ENCODE measurements at places on chromosomes 16 and 17. TPM values are rescaled to one million over a fixed set of nuclear protein-coding genes. Genes with fewer than 3 reads are reported as not detected.

GRCh38 chr17:44402564-44403172 lies 13.2 kb upstream of the ITGA2B start:
- no peak for DNase-seq

DNA sequence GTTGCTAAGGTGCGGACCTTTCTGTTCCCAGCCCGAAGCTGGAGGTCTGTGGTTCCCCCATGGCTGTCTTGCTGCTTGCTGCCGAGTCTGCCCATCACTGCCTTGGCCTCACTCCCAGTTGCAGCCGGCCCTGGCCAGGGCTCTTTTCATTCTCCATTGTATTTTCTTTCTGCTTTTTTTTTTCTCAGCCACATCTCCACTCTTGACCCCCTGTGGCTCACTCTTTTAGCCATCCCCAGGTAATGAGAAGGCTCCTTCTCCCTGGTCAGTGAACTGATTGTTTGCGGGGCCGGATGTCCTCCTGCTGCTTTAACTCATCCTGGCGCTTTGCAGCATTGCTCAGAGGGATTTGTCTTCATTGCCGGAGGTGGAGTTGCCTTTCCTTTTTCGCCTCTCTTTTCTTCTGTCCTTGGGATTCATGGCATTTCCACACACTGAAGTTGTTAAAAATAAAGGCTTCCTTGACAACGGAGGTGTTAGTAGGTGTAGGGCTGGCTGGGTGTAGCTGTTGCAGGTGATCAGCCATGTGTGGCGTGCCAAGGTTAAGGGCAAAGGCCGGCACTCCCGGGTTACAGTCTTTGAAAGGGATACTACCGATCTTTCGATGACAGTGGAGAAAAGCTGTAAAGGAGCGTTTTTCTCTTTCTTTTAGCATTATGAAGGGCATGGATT lies 34.1 kb downstream of the MAP2K6 start:
- no peak for DNase-seq

Gene RAB40B
- 9.4 TPM for total RNA-seq

GRCh38 chr16:28161626-28162025 lies 50.1 kb downstream of the XPO6 start:
- no peak for DNase-seq

Gene PLCG2
- 34.2 TPM for total RNA-seq

- DNase-seq: no peak
Measured at GRCh38 chr16:57192146-57192545, 6.0 kb downstream of the RSPRY1 start.

- DNase-seq: no peak
Measured at GRCh38 chr17:57221366-57222350, 34.7 kb upstream of the MSI2 start.

DNA sequence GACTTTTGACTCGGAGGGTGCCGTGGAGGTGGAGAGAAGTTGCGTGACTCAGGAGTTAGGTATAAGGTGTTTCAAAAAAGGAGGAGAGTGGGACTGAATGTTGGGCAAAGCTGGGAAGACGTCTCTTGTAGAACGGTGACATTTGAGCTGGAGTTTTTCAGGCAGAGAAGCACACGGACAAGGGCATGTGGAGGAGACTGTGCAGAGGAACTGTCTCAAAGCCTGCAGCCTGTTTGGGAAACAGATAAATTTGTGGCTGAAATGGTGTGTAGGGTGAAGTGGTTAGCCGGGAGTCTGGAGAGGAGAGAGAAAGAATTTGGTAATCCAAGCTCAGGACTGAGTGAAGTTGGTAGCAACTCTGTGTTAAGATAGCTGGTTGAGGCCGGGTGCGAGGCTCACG lies 9.8 kb downstream of the USP10 start:
- DNase-seq: no peak

DNA sequence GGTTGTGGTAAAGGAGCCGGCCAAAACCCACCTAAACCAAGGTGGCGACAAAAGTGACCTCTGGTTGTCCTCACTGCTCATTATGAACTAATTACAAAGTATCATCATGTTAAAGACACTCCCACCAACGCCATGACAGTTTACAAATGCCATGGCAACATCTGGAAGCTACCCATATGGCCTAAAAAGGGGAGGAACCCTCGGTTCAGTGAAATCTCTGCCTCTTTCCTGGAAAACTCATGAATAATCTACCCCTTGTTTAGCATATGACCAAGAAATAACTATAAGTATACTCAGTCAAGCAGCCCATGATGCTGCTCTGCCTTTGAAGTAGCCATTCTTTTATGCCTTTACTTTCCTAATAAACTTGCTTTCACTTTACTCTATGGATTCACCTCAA lies 72.2 kb downstream of the CYLD start:
- DNase-seq: no peak

DNA sequence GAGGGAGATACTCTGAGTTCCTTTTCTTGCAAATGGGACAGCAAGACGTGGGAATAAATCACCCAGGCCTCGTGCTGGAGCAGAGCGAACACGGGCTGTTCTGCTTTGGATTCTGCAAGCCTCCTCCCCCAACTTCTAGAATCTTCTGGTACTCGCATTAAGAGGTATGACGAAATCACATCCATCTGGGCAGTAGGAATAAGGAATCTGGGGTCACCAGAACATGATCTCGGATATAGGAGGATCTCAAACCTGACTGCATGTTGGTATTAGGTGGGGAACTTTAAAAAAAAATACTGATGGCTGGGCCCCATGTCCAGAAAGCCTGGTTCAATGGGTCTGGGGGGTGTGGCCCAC lies 49.8 kb upstream of the USP7 start:
- DNase-seq: no peak

DNA sequence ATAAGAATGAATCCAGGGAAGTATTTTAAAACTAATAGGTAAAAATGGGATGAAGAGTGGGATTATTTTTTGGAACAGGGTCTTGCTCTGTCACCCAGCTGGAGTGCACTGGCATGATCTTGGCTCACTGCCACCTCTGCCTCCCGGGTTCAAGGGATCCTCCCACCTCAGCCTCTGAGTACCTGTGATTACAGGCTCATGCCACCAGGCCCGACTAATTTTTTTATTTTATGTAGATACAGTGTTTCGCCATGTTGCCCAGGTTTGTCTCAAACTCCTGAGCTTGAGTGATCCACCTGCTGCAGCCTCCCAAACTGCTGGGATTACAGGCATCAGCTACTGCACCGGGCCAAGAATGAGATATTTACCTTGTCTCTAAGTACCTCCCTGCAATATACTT lies 22.1 kb downstream of the NSMCE1 start:
- no peak for DNase-seq

- DNase-seq: no peak
Measured at GRCh38 chr16:78639775-78640174, 540.3 kb downstream of the WWOX start.

- DNase-seq: no peak
Measured at GRCh38 chr16:78607465-78607864, 508.0 kb downstream of the WWOX start.

Gene CHST5
- not detected for total RNA-seq

GRCh38 chr16:54687043-54687899 lies 243.4 kb upstream of the IRX5 start:
- DNase-seq: no peak

Gene C16orf96
- total RNA-seq: not detected

DNA sequence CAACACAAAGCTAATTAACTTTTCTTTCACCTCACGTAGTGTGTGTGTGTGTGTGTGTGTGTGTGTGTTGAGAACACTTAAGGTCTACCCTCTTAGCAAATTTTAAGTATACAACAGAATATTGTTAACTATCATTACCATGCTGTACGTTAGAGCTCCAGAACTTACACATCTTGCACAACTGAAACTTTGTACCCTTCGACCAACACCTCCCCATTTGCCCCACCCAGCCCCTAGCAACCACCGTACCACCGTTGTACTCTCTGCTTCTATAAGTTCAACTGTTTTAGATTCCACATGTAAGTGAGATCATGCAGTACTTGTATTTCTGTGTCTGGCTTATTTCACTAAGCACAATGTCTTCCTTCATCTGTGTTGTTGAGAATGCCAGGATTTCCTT lies 28.1 kb upstream of the MLYCD start:
- DNase-seq: no peak

All from ascending aorta (tissue), 2 donors.